Liver (tissue), 10 donors: ENCODE measurements at places on chromosomes 1 and 21.
A peak's percentile ranks its signal among the peaks of the same experiment; 100 is the strongest.

DNA sequence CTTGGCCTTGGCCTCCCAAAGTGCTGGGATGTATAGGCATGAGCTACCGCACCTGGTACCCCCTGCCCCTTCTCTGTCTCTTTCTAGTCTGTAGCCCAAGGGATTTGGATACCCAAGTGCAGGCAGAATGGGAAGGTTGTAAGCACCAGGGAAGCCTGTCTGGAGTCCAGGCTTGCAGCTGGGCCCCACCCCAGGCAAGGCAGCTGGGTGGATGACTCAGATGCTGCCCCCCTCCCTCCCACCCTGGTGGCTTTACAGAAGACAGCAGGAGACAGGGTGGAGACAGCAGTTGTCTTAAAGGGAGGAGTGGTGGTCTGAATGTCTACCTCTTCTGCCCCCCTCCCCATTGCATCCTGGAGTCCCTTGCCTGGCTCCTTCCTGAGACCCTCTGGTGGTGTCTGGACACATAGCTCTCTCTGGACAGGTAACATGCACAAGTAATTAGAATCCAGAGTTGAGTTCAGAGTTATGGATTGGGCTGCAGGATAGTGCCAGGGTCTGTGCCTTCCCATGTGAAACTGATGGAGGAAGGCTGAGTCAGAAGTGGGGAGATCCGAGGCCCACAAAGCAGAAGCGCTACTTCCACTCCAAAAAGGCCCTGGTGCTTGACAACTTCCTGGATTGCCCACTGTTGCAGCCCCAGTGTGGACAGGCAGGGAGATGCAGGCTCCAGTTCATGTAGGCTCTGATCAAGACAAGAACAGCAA is 5.1 kb downstream of the LMNA start:
- DNase-seq, result no peak

- no peak for DNase-seq
These were observed 171.0 kb downstream of the VAV3 start for GRCh38 chr1:107793896-107794453.

- peak; percentile 92 for DNase-seq
These were observed at the start of gene TXLNA for GRCh38 chr1:32179443-32180185. TSS of gene TXLNA (plus strand) at chr1:32179675. CDS start at chr1:32180346, 671 bp downstream.

- no peak for DNase-seq
These were observed 20.6 kb downstream of the PYHIN1 start for GRCh38 chr1:158951956-158952355.

- DNase-seq, result no peak
These were observed 101.7 kb downstream of the NEK7 start for GRCh38 chr1:198258491-198258890.

- DNase-seq, result no peak
These were observed 136.5 kb upstream of the ETS2 start for GRCh38 chr21:38669186-38669585.

DNA sequence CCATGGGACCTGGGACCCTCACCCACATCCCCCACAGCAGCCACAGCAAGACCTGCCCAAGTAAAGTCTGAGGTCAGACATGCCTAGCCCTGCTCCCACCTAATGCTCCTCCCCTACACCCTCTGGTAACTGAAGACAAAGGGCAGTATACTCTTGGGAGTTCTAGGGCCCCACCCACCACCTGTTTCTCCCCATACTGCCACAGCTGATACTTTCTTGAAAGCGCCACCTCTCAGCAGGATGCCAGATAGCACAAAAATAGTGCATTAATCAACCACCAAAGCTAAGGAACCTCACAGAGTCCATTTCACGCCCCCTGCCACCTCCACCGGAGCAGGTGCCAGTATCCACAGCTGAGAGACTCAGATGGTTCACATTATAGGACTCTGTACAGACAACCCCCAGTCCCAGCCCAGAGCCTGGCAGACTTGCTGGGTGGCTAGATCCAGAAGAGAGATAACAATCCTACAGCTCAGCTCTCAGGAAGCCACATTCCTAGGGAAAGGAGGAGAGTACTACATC is 238.1 kb downstream of the LRRC40 start:
- DNase-seq, result no peak

- no peak for DNase-seq
These were observed 131.6 kb downstream of the SNX7 start for GRCh38 chr1:98793136-98793535.

DNA sequence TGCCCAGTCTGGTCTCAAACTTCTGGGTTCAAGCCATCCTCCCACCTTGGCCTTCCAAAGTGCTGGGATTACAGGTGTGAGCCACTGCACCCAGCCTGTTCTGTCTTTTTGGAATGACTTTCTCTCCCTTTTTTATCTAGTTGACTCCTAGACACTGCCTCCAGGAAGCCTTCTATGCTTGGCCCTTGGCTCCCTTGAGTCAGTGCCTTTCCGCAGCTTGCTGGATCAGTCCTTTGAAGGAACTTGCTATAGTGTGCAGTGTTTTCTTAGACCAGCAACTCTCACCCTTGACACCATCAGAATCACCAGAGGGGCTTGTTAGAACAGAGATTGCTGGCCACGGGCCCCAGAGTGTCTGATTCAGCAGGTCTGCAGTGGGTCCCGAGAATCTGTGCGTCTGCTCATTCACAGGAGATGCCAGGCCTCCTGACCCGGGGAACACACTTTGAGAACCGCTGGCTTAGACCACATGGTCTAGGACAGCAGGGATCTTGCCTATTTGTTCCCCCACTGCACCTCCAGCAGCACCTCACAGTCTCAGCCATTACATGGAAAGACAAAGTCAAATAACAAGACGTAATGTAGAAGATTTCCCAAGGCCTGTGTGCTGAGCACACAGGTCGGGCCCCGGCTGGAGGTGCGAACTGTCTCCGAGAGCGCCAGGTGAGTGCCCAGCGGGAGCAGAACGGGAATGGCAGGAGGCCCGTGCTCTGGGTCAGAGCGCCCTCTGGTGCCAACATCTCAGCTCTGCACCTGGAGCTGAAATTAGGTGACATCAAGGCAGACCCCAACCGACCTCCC is 27.4 kb upstream of the CTPS1 start:
- DNase-seq, result peak; percentile 74

- DNase-seq, result no peak
These were observed 193.4 kb upstream of the LMO4 start for GRCh38 chr1:87135329-87135712.

DNA sequence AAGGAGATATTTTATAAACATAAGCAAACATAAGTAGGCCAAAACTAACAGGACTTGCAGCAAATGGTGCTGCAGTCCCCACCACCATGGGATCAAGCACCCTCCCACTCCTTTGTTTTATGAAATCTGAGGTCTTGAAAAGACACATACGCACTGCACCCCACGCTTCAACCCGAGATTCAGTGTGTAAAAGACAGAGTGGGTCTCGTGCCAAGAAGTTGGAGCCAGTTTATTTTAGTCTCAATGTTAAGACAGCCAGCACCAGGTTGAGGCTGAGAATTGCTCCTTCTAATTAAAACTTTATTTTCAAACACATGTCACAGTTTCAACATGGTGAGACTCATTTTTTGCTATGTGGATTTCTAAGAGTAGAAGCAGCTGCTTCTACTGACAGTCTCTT is 139.1 kb upstream of the TIAM1 start:
- DNase-seq, result no peak

GRCh38 chr1:178544531-178544930 is 31.6 kb downstream of the TEX35 start:
- DNase-seq, result no peak

- DNase-seq, result no peak
These were observed 5.1 kb upstream of the HES4 start for GRCh38 chr1:1004780-1005697.

GRCh38 chr1:159860456-159860855 is 2.0 kb downstream of the VSIG8 start:
- no peak for DNase-seq

DNA sequence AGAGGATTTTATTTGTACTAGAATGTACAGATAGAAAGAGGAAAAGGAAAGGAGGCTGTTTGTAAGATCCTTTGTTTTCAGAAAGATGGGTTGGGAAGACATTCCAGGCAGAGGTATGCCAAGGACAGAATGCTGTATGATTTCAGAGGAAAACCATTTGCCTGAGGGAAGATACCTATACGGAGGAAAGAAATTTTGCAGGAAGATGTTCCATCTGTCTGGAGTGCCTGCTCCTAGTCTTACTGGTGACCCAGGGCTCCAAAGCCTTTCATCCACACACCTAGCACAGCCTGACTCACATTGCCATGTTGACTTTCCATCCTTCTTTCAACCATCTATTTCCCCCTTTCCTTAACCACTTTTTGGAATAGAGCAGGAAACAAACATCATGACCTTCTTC is 18.2 kb downstream of the SAMD13 start:
- no peak for DNase-seq

DNA sequence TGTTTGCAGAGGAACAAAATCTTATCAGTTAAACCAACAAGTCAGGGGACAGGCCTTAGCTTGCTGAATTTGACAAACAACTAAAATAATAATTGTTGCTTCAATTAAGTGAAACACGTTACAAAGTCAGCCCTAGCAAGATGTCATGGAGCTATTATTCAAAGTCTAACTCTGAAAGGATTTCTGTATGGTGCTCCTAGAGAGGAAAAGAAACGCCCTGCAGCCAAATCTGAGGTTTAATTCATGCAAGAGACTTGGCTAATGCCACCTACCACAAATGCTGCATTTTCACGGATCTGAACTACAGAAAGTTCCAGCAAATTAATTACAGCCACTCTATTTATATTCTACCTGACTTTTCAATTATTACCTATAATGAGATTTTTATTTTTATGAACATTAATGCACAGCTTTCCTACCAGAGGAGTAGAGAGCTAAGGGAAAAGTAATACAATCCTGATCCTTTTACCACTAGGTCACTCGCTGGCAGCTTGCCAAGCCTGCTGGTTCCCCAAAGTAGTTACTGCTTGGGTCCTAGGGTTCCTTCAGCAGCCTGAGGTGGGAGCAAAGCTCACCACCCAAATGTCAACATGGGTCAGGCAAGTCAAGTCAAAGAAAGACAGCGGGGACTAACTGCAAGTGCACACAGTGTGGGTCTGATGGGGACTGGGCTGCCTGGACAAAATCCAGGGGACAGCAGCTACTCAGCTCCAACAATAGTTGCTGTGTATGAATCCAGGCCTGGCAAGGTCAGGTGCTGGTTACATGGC is 8.5 kb downstream of the COLGALT2 start:
- no peak for DNase-seq

GRCh38 chr1:214850432-214851050 is 232.0 kb upstream of the KCNK2 start:
- DNase-seq, result no peak

GRCh38 chr1:15304708-15305467 is 57.9 kb downstream of the FHAD1 start:
- DNase-seq, result peak; percentile 72

- DNase-seq, result no peak
These were observed 30.1 kb downstream of the SKI start for GRCh38 chr1:2258122-2258681.

DNA sequence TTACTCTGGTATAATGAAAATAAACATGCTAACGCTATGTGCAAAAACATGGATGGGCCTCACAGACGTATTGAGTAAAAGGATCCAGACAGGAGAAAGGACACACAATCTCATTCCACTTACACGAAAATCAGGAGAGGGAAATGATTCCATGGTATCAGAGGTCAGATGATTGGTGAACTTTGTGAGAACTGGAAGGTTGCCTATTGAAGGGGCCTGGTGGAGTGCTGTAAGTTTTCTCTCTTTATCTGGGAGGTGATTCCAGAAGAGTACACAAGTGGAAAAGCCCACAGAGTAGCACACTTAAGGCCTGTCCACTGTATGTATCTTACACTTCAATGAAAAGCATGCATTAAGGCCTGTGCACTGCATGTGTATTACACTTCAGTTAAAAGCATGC is 9.6 kb downstream of the GSTM2 start:
- no peak for DNase-seq

GRCh38 chr1:238399558-238399957 is 508.8 kb upstream of the ZP4 start:
- DNase-seq, result no peak

- DNase-seq, result no peak
These were observed 202.3 kb downstream of the CRB1 start for GRCh38 chr1:197470330-197470729.

DNA sequence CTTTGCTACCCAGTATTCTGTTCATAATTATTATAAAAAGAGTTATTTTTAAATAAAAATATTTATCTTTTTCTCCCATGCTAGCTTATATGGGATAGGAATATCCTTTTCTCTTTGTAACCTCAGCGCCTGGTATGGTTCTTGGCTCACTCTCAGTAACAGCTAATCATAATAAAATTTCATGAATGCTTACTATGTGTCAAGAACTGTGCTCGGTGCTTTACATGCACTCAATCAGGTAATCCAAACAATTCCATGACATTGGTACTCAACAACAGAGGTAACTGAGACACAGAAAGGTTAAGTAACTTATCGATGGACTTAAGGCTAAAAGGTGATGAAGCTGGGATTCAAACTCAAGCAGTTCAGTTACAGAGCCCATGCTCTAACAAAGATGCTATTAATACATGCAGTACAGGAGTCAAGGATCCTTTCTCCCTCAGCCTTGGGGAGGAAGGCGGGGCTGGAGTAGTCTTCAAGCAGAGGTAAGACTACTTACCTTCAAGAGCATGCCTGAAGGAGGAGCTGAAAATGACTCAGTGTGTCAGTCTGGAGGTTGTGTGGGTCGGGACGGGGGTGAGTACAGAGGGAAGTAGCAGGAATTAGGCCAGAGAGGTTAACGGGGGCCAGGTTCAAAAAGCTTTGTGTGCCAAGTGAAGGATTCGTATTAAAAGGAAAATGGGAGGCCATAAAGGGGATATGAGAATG is 73.4 kb downstream of the PLPPR5 start:
- DNase-seq, result no peak

DNA sequence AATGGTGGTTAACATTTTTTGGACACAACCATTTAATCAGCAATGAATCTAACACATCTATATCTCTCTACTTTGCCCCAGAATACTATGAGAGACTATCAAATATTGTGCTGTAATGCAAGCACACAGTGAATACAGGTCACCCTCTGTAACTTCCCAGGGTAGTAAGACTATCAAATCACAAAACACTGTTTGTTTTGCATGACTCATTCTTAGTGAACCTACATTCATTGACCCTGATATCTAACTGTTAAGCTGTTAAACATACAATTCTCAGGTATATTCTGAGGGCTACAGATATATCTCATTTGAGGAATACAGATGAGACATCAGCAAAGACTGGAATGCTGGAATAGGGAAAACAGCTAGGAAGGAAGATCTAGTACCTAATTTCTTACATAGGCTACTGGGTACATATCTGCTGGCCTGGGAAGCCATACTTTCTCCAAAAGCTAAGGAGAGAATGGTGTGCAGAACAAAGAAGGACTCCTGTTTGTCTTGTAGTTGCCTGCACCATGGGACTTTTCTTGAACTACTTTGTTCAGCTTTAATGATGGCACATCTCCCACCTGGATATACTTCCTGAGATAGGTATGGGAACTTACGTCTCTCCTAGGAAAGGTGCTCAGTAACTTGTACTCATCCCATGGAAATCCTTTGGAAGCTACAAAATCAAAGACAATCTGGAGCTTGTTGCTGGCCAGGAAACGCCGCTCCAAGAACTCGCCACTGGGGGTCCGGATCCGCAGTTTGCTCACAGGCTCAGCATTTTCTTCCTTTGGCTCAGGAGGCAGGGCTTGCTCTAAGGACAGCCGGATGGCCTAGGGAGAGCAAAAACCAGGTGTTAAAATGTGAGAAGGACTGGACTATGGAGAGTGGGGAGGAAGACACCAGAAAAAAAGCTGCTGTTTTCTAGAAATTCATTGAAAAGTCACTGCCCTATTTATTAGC is 51.9 kb upstream of the DMRTA2 start:
- DNase-seq, result no peak
